NCI-H187 (cell line): ENCODE measurements at places on chromosomes 1 and 21.

GRCh38 chr1:109894823-109895719 is 15.6 kb upstream of the CSF1 start:
- DNase-seq = no peak

DNA sequence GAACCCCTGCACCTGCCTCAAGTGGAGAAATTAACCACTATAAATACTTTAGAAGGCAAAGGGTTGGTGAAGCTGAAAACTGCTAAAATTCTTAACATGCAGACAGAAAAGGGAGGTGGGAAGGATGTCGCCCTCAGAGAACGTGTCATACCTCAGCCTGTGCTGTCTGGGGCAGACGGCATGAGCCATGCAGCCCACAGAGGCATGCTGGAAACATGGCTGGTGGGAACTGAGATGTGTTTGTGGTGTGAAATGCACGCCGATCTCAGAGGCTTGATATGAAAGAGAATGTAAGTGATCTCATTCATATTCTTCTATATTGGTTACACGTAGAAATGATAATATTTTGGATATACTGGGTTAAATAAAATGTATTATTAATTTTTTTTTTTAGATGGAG is 16.3 kb downstream of the AGPAT3 start:
- no peak for DNase-seq

- no peak for DNase-seq
Measured at GRCh38 chr1:93722081-93723031, 40.7 kb upstream of the BCAR3 start.

GRCh38 chr1:28580722-28581530 is 11.1 kb upstream of the RAB42 start:
- no peak for DNase-seq

- no peak for DNase-seq
Measured at GRCh38 chr1:224482619-224483018, 48.0 kb upstream of the WDR26 start.

GRCh38 chr1:247336390-247336789 is 4.7 kb upstream of the ZNF496 start:
- DNase-seq = no peak

- DNase-seq = no peak
Measured at GRCh38 chr1:23651069-23651808, 40.4 kb upstream of the RPL11 start.

DNA sequence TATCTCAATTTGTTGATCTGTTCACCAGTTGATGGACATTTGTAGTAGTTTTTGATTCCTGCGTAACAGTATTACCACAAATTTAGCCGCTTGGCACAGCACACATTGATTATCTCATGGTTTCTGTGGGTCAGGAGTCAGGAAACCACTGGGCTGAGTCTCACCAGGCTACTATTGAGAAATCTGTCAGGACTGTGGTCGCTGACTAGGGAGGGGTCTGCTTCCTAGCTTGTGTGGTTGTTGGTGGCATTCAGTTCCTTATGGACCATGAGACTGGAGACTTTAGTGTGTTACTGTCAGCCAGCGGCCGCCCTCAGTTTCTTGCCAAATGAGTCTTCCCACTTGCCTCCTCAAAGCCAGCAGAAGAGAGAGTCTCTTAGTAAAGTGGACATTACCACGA is 9.8 kb downstream of the PEX14 start:
- no peak for DNase-seq
